Right hindlimb (tissue), 1 donor: ENCODE measurements at places on chromosomes 11 and 22.

GRCh38 chr22:48319321-48320047 is 1508.2 kb downstream of the BRD1 start:
- DNase-seq, result peak; percentile 19

- no peak for DNase-seq
Measured at GRCh38 chr11:112024178-112024772, 933 bp upstream of the DLAT start.

- DNase-seq, result no peak
Measured at GRCh38 chr11:128520206-128520887, 67.0 kb downstream of the ETS1 start.

DNA sequence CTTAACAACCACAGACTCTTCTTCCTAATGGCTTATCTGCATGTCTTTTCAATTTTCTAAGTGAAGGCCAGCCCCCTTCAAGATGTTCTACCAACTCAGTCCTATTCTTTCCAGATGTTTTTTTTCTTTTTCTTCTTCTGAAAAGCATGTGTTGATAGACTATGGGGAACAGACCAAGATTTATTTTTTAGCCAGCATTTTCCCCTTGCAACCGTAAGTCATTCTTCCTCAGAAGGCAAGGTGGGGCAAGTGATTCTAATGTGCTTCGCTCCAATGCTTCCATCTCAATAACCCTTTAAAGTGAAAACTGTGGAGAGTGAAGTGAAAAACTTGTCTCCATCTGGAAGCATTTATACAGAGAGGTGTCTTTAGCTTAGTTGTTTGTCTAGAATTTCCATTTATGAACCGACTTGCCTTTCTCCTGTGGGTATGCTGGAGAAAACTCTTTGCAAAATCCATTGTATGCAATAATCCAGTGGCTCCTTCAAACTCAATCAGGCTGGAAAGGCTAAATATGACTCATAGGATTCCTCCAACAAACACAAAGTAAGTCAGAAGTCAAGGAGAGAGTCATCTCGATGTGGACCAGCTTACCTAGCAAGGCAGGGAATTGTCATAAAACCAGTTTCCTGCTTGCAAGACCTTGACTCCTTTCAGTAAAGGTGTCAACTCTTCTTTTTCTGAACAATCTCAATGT is 83.7 kb downstream of the MAML2 start:
- no peak for DNase-seq

- DNase-seq, result no peak
Measured at GRCh38 chr11:123995119-123995518, at the start of gene OR10G6. TSS of gene OR10G6 (minus strand) at chr11:123995161. CDS start at chr11:123995161, 0 bp downstream.

GRCh38 chr11:15093432-15093831 is 20.0 kb downstream of the CALCB start:
- no peak for DNase-seq

DNA sequence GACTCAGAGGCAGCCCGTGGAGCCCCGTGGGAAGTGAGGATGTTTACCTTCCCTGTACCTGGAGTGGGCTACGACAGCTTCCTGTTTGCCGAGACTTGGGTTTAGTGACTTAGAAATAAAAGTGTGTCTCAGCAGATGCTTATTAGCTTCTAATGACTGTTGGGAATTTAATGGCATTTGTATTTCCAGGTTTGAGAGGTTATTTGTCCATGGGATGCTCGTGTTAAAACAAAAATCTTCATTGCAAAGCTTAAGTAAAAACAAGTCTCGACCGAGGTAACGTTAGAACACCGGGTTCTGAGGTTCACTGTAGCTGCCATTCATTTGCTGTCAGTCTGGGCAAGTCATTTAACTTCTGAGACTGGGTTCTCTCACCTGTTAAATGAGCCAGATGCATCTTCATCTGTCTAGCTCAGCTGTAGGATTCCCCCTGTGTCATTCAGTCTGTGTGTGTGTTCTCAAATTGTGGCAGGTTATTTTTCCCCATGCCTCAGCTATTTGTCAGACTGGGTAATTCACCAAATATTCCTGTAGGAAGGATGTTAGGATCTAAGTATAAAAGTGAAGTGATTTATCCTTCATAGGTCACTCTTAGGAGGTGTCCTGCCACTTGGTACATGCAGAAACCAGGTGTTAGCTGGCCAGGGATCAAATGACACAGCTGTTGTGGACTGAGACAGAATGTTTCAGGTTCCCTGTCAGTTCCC is 791 bp downstream of the EI24 start:
- DNase-seq, result no peak

DNA sequence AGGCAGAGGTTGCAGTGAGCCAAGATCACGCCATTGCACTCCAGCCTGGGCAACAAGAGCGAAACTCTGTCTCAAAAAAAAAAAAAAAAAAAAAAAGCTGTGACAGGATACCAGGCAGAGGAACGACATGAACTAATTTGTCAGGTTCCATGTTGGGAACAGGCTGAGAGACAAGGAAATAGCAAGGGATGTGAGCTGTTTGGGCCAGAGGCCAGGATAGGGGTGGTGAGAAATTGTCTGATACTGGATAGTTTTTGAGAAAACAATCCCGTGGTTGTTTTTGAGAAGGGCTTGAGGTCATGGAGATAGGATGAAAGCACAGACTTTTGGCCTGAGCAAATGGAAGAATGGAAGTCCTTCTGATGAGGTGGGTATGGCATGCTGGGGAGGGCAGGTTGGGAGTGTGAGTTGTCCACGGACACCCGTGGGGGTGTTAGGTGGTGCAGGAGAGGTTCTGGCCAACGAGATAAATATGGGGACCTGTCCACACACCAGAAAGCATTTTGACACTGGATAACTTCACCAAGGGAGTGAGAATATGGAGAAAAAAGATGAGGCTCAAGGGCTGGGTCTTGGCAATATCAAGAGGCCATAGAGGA is 13.7 kb downstream of the PIWIL3 start:
- no peak for DNase-seq

DNA sequence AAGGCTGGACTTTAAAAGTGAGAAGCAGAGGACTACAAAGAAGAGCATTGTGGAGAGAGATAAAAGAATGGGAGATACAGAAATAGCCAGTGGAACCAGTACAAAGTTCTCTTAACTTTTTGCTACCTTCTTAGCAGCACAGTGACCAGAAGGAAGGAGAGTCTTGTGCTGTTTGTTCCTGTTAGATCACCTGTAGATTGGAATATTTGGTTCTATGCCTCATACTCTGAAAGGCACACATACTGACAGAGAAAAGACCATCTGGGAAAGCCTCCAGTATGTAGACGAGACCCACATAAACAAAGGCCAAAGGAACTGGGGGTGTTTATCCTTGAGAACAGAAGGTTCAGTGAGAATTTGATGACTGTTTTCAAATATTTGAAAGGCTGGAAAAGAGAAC is 18.7 kb downstream of the RNF141 start:
- no peak for DNase-seq

GRCh38 chr11:62026739-62027370 is 59.4 kb upstream of the FTH1 start:
- no peak for DNase-seq

DNA sequence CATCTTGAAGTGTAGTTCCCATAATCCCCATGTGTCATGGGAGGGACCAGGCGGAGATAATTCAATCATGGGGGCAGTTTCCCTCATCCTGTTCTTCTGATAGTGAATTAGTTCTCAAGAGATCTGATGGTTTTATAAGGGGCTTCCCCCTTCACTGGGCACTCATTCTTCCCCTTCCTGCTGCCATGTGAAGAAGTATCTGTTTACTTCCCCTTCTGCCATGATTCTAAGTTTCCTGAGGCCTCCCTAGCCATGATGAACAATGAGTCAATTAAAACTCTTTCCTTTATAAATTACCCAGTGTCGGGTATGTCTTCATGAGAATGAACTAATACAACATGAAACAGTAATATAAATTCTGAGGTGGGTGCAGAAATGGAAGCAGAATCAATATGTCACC is 12.1 kb upstream of the SPTBN2 start:
- no peak for DNase-seq

GRCh38 chr11:9629064-9629463 is 34.8 kb upstream of the SWAP70 start:
- DNase-seq, result no peak

DNA sequence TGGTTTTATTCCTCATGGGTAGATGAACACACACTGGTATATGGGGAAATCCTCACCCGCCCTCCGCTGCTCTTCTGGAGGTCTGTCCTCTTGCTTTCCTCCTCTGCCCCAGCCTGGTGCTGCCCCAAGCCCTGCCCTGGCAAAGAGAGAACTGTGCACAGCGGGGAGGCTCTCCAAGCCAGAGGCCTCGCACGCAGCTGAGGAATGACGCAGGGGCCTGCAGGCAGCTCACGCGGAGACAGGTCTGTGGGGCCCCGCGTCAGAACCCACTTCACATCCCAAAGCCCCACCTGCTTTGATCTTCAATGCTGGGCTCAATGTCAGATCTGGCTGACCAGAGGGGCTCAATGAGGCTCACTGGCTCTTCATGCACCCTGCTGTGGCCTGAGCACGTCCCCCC is 10.0 kb downstream of the GATD1 start:
- DNase-seq, result no peak

DNA sequence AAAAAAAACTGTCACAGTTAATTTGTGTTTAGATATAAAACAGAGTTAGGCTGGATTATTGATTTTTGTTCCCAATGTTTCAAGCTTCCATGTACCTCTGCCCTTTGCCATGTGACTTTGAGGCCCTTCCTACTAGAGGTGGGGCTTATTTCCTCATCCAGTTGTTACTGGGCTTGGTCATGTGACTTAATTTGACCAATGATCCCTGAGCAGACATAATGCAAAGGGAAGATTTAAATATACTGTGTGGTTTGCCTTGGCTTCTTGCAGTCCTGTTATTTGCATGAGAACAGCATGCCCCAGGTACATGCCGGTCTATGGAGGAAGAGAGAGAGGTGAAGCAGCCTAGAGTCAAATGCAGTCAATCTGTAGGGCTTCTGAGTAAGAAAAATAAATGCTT is 347.0 kb downstream of the MIAT start:
- no peak for DNase-seq

DNA sequence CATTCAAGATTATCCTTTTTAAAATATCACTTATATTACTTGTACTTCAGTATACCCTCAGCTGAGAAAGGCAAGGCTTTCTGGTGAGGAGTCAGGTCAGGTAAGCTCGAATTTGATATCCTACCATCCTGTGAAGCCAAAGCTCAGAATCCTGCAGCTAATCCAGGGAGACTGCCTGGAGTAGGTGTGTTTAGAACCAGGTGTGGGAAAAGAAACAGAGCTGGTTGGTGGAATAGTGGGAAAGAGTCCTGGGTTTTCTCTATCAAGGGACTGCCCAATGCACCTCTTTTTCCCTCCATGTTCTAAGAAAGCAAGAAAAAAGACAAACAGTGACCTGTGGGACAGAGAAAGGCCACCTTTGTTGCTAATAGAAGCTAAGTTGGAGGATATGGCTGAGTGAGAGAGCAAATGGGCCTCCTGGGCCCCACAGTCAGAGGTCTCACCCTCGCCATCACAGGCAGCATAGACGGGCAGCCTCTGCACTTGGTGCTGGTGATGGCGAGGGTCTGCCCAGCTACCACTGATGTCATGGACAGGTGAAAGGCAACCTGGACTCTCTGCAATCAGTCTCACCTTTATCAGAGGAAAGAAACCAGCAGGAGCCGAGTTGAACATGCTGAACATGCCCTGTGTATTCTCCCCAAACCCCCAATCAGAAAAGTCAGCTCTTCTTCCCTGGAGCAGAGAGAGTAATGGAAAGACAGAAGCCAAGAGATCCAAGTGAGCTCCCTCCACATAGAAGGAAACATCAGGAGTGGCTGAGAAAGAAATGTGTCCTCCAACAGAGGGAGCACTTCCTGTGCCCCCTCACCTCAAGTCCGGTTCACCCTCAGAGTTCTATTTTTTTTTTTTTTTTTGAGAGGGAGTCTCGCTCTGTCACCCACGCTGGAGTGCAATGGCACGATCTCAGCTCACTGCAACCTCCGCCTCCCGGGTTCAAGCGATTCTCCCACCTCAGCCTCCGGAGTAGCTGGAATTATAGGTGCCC is 491.3 kb downstream of the BUD13 start:
- no peak for DNase-seq

DNA sequence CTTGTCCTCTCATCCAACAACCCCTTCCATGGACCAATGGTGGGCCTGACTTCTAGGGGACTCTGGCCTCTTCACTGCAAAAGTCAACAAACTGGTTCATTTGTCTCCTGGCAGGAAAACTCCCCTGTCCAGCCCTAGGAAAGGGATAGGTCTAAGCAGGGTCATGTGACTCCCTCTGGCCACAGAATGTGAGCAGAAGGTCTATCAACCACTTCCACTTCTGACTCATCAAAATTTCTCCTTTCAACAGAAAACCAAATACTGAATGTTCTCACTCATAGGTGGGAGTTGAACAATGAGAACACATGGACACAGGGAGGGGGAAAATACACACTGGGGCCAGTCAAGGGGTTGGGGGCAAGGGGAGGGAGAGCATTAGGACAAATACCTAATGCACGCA is 1.3 kb upstream of the ISX start:
- DNase-seq, result no peak

GRCh38 chr22:45516923-45517675 is 14.4 kb downstream of the FBLN1 start:
- DNase-seq, result no peak

- no peak for DNase-seq
Measured at GRCh38 chr11:76856106-76856505, 4.6 kb upstream of the ACER3 start.

- DNase-seq, result no peak
Measured at GRCh38 chr11:8234425-8234821, 29.3 kb downstream of the LMO1 start.

DNA sequence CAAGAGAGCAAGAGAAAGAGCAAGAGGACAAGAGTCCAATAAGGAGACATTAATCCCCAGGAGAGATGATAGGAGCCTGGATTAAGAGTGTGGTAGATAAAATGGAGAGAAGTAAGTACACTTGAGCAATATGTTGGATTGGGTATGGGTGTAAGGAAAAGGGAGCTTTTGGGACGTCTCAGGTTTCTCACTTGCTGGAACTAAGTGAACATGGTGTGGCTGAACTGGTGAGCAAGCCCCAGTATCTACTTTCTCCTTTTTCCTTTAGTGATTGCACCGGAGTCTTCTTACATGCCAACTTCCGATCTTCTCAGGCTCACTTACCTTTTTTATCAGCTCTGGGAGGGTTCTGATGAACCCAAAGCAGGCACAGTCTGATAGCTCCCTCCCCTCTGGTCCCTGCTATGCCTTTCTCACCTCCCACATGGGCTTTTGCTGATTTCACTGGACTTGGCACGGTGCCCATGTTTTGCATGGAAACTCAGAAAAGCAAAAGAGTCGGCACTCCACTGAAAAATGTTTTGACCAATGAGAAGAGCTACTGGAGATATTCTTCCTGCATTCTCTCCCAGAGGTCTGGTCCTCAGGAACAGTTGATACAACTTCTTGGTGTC is 14.5 kb upstream of the APLNR start:
- no peak for DNase-seq

DNA sequence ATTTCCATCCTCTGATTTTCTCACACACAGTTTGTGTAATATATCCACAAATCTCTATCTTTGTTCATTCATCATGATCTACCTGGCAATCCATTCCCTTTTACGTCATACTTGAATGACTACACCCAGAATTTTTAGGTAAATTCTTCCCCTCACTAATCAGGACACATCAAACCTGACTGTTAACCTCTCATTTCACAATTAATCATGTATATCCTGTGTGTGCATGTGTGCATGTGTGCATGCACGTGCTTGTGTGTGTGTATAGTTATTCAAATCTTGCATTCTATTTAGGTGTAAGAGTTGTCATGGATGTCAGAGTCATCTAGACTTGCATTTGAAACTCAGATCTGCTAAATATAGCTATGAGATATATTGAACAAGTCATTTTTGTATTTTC is 130.4 kb downstream of the KIF18A start:
- no peak for DNase-seq
